ELF-1 (cell line): ENCODE measurements at places on chromosomes 3 and 15.

DNA sequence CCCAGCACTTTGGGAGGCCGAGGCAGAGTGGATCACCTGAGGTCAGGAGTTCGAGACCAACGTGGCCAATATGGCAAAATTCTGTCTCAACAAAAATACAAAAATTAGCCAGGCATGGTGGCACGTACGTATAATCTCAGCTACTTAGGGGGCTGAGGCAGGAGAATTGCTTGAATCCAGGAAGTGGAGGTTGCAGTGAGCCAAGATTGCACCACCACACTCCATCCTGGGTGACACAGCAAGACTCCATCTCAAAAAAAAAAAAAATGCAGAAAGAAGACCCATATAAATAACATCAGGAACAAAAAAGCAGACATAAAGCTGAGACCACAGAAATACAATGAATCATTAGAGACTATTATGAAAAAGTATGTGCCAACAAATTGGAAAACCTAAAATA is 235.2 kb upstream of the VEPH1 start:
- no peak for DNase-seq

DNA sequence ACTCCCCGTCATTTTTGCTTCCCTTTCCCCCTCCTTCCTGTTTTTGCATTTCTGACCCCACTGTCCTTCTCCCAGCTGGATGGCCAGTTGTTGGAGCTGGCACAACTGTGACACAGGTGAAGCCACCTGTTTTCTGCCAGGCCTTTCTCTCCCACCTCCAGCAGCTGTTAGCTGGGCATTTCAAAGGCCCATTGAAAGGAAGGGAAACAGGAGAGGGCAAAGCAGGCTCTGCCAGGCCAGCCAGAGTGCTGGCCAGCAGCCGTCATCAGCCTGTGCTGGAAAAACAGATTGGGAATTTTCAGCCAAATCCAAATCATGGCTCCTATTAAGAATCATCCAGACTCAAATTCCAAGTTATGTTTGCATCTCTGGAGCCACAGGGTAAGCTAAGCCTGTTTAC is 155.2 kb upstream of the C2CD4B start:
- no peak for DNase-seq

DNA sequence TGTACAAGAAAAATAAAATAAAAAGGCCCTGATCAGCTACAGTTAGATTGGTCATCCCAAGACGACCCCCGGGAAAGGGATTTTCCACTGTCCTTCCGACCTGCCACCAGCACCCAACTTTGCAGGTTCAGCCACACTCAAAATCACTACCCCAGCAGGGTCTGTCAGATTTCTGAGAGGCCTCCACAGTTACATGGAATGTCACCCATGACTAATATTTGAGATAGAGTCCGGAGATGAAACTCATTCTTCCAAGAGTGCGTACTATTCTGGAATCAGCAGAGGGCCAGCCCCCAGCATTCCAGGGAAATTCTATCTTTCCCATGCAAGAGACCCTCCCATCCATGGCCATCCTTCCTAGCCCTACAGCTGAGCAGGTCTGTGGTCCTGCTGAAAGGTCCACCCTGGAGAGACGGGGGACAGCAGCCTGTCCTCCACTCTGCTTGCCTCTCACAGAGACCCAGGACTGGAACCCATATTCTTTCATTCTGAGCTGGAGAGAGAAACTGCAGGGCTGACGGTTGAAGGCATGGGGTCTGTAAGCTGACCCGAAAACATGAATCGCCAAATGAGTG is 5.8 kb downstream of the LIPC start:
- DNase-seq = no peak

- DNase-seq = no peak
These were observed 305.1 kb downstream of the ROBO2 start for GRCh38 chr3:77345009-77345408.
